ENCODE measurements at places on chromosomes 7 and 10.

- no peak for DNase-seq
Observed at GRCh38 chr10:22317076-22317370, 835 bp downstream of the COMMD3 start.

- DNase-seq: no peak
Observed at GRCh38 chr7:134548877-134549276, at the start of gene AKR1B15. Gene AKR1B15, plus strand, starts transcription at chr7:134549110. Its CDS starts 15,510 bp downstream, at chr7:134564620.

DNA sequence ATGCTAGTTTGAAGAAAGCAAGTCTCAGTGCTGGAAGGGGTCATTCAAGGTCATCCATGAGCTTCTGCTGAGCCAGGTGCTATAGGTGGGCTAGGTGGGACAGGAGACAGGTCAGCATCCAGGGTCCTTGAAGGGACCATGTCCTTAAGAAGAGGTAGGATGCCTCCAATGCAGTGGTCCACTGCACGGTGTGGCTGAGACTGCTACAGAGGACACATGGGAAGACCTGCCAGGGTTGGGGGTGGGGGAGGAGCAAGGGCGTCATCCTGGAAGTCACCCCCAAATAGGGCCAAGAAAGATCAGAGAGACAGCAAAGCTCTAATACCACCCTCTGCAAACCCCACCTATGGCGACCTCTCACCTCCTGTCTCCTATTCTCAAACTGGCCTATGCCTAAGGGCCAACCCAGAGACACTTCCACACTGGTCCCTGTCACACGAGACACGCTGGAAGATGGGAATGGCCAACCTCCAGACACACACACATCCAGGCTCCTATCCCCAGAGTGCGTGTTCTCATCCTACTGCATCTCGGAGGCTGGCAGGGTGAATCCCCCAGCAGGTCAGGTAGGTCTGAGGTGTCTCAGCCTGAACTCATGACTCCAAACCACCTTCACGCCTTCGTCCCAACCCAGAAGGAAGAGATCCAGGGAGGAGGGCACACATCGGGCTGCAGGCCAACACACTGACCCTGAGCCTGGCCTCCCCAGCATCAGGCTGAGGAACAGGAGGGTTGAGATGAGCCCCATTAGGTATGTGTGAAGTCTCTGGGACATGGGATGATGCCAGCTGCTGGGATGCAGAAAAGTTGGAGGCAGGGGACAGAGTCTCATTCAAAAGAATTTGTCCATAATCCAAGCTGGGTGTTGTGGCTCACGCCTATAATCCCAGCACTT lies 5.6 kb upstream of the PPP1R35 start:
- no peak for DNase-seq

DNA sequence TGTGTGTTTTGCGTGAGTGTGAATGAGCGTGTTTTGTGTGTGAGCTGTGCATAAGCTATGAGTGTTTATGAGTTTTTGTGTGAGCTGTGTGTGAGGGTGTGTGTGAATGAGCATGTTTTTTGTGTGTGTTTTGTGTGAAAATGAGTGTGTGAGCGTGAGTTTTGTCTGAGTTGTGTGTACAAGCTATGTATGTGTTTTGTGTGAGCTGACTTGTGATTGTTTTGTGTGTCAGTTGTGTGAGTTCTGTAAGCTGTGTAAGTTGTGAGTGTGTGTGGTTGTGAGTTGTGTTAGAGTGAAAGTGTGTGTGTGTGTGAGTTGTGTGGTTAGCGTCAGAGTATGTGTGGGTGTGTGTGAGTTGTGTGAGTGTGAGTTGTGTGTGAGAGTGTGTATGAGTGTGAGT lies 343.2 kb downstream of the PTPRN2 start:
- DNase-seq: no peak

DNA sequence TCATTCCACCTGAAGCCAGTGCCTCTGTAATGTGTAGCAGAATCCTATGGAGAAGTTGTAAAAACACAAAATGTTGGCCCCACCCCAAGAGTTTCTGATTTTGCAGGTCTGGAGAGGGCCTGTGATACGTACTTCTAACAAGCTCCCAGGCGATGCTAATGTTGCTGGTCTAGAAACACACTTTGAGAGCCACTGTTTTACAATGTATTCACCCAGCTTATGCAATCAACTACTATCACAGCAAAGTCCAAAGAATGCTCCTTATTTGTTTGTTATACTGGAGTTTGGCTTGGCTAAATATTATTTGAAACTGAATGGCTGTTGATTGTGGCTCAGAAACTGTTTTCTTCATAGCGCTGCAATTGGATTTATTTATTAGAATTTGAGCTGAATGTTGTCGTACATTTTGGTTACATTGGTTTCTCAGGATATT lies 44.3 kb downstream of the DNAJB9 start:
- DNase-seq: no peak

- peak; percentile 17 for DNase-seq
Observed at GRCh38 chr7:118195837-118196474, 12.0 kb downstream of the LSM8 start.

DNA sequence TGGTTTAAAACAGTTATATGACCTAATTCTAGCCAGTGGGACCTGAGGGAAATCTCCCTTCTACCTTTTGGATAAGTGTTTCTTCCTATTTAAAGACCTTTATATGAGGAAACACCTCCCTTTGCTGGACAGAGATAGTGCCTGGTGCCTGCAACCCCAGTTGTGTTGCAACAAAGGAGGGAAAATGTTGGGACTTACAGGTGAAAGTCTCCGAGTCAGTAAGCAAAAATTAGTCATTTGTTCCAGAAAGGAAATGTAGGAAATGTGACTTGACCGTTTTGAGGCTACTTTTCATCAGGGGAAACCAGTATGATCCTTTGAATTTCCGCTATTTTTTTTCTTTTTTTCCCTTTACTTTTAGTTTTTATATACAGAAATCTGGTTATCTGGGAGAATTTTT lies 165.5 kb downstream of the DKK1 start:
- no peak for DNase-seq

GRCh38 chr10:61815496-61815895 lies 86.0 kb upstream of the ARID5B start:
- DNase-seq: no peak

DNA sequence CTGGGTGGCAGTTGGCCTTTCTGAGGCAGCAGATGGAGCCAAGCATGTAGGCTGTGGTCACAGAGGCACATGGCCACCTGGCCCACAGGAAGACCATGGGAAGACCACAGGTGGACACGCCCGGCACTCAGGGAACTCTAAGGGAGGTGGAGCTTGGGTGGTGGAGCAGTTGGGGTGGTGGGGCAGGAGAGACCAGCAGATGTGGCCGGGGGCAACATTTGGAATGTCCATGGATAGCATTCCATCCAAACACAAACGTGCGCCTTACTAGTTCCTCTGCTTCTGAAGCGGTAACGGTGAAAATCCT lies 290.9 kb downstream of the PTPRN2 start:
- DNase-seq: no peak

DNA sequence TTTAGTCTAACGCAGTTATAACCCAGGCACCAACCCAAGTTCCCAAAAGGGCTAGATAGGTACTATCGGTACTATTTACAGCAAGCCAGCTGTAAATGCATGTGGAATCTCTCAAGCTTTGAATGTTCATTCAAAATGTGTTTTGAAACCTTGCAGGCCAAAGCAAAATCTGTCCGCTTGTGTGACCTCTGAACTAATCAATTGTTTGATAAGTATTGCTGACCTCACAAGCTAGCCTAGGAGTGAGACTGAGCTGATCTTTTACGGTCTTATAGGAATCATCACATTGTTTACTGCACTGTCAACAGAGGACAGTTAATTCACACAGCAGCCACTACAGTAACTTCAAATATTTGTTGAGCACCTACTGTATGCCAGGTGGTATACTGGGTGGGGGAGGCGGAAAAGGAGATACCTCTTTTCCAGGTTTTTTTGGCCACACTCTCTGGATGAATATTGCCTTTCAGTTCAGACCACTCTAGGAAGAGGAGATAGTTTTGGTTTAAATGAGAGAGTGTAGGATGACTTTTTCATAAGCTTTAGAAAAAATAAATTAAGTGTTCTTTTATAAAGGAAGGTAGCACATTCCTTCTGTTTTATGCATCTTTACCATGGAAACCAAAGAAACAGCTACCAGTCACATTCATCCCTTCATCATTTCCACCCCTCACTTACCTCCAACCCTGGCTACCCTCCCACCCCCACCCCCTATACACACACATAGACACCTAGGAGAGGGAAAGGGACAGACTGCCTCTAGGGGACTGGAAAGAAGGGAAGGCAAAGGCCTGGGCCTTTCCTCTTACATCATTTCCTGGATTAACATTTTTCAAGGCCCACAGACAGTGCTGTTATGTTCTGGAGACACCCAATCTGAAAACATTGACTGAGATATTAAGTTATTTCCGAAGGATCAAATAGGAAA lies 2.4 kb downstream of the PAPSS2 start:
- no peak for DNase-seq

GRCh38 chr7:147818317-147818716 lies 772.2 kb upstream of the C7orf33 start:
- DNase-seq: no peak

- no peak for DNase-seq
Observed at GRCh38 chr10:48768926-48769325, 84.3 kb downstream of the WDFY4 start.

GRCh38 chr10:68154211-68154497 lies 44.9 kb downstream of the MYPN start:
- DNase-seq: no peak

GRCh38 chr7:23469961-23470250 lies 385 bp downstream of the IGF2BP3 start:
- DNase-seq: no peak

- DNase-seq: no peak
Observed at GRCh38 chr7:27122077-27122910, 8.3 kb downstream of the HOXA4 start.

All from thoracic aorta (tissue), 2 donors.